ENCODE measurements at places on chromosomes 4 and X.

DNA sequence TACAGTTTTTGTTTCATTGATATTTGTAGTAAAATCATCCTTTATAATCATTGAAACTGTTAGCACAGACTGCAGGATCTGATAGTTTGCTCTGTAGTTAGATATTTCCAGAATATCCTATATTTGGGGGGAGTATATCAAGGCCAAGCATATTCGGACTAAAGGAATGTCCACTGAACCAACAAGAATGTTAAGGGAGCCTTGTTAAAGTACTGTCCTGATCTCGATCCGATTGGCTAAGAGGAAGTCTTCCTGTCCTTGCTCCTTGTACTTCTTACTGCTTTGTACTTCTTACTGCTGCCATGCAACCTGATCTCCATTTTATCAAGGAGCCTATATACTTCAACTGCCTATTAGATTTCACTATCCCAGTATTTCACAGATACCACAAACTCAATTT, 449.3 kb downstream of the RPA4 start:
- no peak for DNase-seq

GRCh38 chr4:54274795-54275665, 45.9 kb downstream of the PDGFRA start:
- no peak for DNase-seq

DNA sequence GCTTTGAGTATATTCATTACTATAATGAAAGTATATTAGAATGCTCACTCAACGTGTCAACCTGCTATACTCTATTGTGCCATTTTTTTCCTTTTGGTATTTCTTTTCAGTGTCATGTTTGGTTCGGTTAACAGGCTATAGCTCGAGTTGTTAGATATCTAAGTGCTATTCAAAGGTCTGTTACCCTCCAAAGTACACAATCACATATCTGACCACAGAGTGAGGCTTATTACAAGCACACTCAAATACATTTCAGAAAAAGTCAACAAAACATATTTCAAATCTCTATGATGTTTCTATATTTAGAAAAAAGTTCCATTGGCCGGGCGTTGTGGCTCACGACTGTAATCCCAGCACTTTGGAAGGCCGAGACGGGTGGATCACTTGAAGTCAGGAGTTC, 32.8 kb downstream of the WNK3 start:
- DNase-seq = no peak

DNA sequence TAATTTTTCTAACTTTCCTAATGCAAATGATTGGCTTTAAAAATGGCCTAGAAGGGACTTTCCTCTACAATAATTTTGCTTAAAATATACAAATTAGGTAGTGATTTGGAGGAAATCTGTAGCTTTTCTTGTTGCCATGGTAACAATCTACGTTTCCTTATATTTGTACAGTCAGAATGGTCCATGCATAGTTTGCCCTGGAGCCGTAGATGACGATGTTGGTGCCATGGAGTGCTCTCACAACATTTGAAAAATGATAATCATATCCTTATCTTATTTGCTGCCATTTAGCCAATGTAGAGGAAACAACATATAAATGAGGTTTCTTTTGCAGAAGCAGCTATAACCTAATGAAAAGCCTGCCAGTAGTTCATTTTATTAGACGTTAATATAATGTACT, 89.0 kb upstream of the NMU start:
- no peak for DNase-seq

DNA sequence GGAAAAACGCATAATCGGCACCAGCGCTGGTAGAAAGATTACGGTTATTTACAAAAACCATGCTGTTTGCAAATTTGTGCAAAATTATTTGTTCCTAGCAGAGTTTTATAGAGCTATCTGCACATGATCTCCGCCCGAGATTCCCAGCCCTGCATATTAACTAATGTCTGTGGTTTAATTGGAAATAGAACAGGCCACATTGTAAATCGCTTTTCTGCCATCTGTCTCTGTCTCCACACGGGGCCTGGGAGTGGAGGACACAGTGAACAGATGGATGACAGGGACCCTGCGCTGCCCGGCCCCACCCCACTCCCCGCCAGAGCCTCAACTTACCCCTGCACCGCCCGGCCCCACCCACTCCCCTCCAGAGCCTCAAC, 126.9 kb downstream of the FAM53A start:
- DNase-seq = no peak

DNA sequence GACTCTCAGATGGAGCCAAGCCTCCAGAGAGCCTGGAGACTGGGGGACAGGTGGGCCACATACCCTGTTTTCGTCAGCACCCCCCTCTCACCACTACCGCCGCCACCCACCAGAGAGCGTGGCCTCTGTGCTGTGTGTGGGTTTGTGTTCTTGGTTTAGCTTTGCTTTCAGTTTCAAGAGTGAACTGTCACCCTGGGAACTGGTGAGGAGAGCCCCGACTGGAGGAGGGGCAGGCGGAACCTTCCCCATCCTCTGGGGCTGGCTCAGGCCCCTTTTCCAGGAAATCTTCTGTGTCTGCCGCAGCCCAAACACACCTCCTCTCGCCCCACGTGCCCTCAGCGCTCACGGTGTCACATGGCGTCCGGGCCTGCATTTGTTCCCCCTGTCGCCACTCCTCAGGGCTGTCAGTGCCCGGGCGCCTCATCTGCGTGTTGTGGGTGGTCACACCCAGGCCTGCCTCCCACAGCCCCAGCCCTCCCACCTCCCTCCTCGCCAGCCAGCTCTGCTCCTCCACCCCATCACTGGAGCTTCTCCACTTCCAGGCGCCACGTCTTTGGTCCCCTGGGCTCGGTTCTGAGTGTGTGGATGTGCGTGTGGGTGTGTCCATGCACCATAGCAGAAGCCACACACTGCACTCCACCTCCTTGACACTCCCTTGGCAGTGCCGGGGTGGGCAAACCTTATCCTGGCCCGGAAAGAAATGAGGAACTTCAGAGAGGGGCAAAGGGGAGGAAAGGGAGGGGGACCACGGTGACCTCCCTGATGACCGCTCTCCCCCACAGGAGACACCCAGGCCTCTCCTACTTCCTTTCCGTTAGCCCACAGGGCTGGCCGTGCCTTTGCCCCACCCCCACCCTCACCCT, 27.8 kb downstream of the ELF4 start:
- peak; percentile 71 for DNase-seq

DNA sequence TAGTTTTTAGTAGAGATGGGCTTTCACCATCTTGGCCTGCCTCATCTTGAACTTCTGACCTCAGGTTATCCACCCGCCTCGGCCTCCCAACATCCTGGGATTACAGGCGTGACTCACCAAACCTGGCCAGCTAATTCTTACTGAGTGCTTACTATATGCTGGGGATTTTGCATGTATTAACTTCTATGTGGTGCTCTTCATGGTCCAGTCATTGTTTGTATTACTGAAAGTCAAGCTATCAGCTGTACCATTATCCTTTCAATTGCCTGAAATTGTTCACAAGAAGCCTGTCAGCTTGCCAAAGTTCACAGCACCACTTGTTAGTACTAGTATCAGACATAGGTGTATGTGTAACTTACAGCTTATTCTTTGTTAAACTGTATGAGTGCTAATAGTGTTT, 1272.1 kb downstream of the ARAP2 start:
- no peak for DNase-seq

DNA sequence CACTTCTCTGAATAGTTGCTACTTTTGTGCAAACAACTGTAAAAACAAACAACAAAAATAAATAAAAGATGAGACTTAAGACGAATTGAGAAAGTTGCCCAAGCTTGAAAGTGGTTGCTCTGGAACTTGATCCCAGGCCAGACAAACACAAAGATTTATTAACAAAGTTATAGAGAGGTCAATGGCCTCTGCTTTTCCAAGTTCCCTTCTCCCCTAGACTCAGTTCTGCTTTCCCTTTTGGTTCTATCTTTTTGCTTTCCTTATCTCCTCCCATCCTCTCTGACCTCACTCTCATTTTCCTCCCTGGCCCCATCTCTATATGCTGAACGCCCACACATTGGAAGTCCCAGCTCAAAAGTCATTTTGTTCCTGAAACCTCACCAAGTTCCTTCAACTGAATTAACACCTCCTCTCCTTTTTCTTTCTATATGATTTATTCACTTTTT, 82.7 kb downstream of the MXRA5 start:
- DNase-seq = no peak

GRCh38 chrX:129540722-129541184, 694 bp downstream of the OCRL start:
- DNase-seq = peak; percentile 2

DNA sequence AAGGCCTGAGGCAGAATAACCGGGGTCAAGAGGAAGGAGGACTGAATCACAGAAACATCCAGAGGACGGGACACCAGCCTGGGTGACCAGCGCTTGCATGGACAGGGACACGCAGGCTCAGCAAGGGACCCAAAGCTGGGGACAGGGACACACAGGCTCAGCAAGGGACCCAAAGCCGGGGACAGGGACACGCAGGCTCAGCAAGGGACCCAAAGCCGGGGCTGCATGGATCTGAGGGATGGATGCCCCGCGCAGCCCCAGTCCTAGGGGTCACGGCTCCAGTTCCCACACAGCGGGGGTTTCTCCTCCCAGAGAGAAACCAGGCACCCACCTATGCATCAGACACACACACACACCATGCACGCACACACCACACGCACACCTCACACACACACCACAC, 32.5 kb downstream of the FAM53A start:
- DNase-seq = no peak

DNA sequence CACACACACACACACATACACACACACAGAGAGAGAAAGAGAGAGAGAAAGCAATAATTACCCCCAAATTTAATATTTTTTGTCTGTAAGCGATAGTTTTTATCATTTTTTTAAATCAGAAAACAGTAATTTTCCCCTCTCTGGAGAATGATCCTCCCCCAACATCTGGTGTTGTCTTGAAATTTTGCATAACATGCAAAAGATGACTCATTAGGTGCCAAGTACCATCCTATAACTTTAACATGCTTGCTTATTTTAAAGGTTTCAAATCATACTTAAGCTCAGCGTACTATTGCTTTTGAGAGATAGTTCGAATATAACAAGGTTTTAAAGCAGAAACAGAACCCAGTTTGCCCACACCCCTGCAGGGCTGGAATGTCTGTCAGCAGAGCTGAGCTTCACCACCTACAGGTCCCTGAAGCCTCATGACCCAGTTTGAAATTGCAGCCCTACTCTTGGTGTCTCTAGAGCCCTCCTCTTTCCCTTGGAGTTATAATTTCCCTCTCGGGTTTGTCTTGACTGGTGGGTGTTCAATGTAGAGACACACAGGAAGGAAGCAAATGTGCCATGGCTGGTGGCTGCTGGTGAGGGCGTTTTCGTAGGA, 175.0 kb upstream of the HS3ST1 start:
- no peak for DNase-seq

GRCh38 chrX:16187024-16187760, 19.9 kb downstream of the MAGEB17 start:
- DNase-seq = no peak

GRCh38 chr4:9841072-9841471, 59.6 kb downstream of the DRD5 start:
- no peak for DNase-seq

DNA sequence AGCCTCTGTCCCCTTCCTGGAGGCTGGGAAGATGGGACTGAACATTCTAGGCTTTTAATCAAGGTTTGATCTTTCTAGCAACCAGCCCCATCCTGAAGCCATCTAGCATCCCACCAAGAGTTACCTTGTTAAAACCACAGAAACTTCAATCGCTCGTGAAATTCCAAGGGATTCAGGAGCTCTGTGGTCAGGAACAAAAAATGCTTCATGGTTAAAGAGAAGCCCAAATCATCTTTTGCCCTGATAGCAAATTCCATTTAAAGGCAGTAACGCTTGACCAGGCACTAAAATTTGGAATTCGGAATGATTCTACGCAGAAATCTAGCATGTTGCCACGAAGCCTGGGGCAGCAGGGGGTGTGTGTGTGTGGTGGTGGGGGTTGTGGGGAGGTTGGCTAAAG, 47.8 kb downstream of the CASP6 start:
- DNase-seq = no peak

DNA sequence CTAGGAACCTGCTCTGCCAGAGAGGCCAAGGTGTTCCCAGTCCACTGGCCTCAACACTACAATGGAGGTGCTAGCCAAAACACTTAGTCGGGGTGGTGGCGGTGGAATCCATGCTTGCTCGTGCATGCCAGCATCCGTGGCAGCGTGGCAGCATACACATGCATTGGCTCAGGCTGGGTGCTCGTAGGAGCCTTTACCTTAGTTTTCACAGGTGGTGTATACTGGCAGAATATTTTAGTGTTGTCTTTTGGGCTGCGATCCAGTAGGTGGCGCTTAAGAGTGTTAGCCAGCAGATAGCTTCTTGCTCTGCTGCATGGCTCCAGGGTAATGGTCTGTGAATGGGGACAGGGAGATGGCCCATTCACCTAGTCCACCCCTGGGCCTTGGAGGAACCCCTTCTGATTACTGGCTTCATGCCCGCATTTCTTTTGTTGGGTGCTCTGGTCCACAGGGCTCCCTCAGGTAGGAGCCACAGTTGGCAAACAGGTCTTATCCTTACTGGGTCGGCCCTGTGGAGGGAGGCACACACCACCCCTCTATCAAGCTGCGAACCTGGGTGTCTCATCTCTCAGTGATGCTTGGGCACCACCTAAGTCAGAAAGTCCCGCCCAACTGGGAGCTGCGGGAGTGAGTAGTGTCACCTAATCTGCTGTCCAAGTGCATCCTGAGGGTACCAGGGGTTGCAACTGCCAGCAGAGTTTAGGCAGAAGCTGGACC, 40.0 kb downstream of the RIPPLY1 start:
- peak; percentile 17 for DNase-seq

GRCh38 chr4:105147016-105147552, 408 bp downstream of the TET2 start:
- DNase-seq = no peak

GRCh38 chrX:103344606-103345005, 11.7 kb upstream of the TCEAL9 start:
- DNase-seq = no peak

DNA sequence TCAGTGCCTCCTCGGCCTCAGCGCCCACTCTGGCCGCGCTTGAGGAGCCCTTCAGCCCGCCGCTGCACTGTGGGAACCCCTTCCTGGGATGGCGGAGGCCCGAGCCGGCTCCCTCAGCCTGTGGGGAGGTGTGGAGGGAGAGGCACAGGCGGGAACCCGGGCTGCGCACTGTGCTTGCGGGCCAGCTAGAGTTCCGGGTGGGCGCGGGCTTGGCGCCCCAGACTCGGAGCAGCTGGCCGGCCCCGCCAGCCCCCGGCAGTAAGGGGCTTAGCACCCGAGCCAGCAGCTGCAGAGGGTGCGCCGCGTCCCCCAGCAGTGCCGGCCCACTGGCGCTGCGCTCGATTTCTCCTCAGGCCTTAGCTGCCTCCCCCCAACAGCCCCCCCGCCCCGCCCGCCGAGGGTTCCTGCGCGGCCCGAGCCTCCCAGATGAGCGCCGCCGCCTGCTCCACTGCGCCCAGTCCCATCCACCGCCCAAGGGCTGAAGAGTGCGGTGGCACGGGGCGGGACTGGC, 1137.0 kb downstream of the PCDH18 start:
- DNase-seq = no peak

- DNase-seq = no peak
Measured at GRCh38 chr4:16290681-16291420, 64.6 kb upstream of the TAPT1 start.

- no peak for DNase-seq
Measured at GRCh38 chr4:177895136-177895535, 452.9 kb upstream of the AGA start.

DNA sequence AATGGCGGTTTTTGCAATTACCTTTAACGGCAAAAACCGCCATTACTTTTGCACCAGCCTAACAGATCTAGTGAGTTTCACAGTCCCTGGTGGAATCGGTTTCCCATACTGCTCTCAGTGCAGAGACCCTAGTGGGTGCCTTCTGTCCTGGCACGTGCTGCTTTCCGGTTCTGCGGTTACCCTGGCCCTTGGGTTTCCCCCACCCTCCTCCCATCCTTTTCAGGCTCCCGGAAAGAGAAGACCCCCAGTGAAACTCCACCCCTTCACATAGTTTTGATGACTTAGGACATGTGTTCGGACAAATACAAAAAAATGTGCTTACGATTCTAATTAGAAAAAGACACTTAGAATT, 36.9 kb downstream of the NLGN3 start:
- DNase-seq = peak; percentile 33
